ENCODE measurements at places on chromosomes 2 and 18.

- no peak for DNase-seq
Measured at GRCh38 chr18:49648326-49648725, 86.5 kb downstream of the LIPG start.

DNA sequence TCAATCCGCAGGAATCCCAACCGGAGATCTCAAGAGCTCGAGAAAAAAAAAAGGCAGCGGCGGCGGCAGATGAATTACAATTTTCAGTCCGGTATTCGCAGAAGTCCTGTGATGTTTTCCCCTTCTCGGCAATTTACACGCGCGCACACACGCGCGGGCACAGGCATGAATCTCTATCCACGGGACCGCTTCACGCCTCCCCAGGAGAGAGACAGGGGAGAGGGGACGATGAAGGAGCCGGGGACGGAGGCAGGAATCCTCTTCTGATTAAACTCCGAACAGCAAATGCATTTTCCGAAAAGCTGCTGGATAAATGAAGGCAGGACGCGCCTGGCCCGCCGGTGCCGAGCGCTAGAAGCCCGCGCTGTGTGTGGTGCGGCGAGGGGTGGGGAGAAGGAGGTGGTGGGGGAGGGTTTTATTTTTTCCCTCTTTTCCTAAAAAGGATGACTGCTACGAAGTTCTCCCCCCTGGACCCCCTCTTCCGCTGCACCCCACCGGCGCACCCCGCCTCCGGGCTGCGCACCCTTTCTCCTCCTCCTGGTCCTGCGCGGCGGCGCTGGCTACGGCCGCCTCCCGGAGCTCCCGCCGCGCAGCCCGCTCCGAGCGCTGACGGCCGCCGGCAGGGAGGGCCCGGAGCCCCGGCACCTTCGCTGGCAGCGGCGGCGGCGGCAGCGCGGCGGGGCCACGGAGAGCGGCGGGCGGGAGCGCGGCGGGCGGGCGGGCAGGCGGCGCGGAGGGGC, at the start of gene BCL2:
TSS of gene BCL2 (minus strand) at position 387 of the 740 bp plus-strand sequence.
- DNase-seq: peak; percentile 50

GRCh38 chr18:23186781-23187180, 51.5 kb downstream of the CABLES1 start:
- no peak for DNase-seq

GRCh38 chr2:31430439-31431165, 16.1 kb upstream of the XDH start:
- DNase-seq: no peak

- peak; percentile 37 for DNase-seq
Measured at GRCh38 chr2:113080134-113080533, 12.4 kb downstream of the IL1F10 start.

DNA sequence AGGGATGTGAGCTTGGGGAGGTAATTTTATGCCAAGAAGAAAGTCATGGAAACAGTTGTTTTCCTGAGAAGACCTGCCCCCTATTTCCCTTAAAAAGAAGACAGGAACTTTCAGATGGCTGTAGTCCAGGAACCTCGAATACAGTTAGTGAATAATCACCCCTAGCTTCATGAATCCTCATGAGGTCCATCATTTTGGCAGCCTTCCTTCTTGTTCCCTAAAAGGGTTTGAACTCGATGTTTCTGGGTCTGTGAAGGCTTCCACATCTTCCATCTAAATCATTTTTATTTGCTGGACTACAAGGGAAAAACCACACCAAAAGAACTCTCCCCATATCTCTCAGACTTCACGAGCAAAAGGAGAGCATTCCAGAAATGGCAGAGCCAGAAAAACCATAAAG, 290.8 kb downstream of the SLC4A3 start:
- DNase-seq: no peak

GRCh38 chr2:164066095-164066494, 330.3 kb upstream of the FIGN start:
- no peak for DNase-seq

GRCh38 chr2:218577482-218578220, 9.0 kb downstream of the CNOT9 start:
- DNase-seq: no peak

- DNase-seq: no peak
Measured at GRCh38 chr2:159793326-159793725, 4.7 kb downstream of the CD302 start.

DNA sequence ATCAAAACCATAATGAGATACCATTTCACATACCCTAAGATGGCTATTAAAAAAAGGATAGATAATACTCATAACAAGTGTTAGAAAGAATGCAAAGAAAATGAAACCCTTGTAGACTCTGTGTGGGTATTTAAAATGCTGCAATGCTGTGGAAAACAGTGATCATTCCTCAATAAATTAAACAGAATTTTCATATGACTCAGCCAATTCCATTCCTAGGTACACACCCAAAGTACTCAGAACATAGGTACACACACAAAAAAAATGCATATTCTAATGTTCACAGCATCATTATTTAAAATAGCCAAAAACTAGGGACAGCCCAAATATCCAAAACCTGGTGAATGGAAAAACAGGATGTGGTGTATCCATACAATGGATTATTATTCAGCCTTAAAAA, 502.3 kb downstream of the KCNJ3 start:
- no peak for DNase-seq

- DNase-seq: no peak
Measured at GRCh38 chr18:53887447-53887846, 337.0 kb downstream of the MBD2 start.

- no peak for DNase-seq
Measured at GRCh38 chr2:65329525-65329924, 101.9 kb downstream of the ACTR2 start.

DNA sequence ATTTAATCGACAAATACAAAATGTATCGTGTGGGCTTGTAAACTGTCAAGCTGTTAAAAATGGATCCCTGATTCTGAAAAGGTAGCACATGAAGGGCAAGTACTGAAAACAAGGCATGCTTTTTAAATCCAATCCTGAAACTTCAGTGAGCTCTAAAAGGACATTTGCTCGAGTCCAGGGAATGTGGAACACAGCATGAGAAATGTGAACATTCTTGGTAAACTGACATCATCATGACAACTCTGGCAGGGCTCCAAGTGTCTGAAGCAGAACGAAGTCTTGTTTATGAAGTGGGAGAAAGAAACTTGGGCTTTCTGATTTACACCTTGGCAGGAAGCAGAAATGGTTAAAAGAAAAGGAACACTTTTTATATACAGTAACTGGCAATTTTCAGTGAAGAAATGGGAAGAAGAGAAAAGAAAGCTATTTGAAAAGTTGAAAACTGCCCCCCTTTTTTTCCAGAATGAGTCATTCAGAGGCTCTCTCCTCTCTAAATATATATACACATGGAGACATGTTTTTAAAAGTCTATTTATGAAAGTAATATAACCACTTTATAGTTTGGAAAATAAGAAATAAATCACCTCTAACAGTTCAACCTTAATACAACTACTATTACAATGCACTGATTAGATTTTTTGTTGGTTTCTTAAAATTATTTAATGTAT, 120.8 kb downstream of the GAREM1 start:
- DNase-seq: no peak

DNA sequence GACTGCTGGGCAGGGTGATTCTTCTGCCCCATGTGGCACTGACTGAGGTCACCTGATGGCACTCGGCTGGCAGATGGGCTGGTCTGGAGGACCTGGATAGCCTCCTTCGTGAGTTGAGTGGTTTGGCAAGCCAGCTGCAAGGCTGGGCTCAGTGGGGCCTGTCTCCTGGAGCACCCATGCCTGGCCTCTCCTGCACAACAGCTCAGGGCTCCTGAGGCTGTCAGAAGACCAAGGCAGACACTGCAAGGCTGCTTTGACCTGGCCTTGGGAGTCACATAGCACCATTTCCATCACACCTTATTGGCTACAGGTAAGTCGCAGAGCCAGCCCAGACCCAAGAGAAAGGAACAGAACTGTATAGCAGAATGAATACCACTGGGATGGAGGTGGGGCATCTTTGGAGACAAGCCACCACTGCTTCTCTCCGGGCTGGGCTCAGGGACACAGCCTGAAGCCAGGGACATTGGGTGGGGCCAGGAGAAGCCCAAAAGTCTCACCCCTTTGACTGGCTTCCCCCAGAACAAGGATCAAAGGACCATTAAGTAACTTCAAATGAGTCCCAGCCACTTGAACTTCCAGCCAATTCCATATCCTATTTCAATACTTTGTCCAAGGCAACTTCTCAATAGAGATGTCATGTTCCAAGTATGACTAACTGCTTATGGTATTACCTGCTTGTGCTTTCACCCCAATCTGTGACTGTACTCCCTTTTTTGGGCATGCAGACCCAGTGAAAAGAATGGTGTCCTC, 156.3 kb downstream of the CABLES1 start:
- DNase-seq: no peak

DNA sequence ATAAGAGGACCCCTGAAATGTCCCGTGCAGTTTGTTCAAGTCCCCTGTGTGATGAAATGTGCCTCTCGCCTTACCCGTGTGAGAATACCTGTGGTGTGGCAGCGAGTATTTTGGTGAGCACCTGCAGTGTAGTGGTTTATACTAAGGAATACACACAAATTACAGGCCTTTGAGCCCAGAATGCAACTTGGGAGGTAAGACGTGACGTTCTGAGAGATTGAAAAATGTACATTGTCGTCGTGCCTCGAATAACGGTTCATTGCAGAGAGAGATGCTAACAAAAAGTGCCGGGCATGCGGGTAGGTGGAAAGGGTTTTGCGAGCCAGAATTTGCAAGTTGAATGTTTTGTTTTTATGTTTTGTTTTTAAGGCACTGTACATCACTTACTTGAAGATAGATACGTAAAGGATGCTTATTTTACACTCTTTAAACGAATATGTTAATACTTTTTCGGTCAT, 867 bp downstream of the RBBP8 start:
- no peak for DNase-seq

- no peak for DNase-seq
Measured at GRCh38 chr2:177325554-177325953, 61.0 kb upstream of the NFE2L2 start.

DNA sequence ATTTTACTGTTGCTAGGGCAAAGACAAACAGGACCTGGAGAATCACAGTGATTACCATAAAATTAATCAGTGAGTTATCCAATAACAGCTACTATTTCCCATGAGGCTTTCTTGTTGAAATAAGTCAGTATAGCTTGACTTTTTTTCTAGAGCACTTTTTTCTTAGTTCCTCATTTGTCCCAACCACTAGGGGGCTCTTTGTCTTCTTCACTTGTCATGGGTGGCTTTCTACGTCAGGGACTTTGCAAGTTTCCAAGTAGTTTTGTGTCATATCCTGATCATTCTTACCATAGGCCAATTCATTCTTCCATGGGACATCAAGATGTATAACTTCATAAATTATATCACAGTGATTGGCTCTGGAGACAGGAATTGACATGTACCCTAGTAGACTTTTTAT, 1019.6 kb upstream of the PIK3C3 start:
- DNase-seq: no peak

- no peak for DNase-seq
Measured at GRCh38 chr2:171583566-171583965, 61.3 kb downstream of the CYBRD1 start.

DNA sequence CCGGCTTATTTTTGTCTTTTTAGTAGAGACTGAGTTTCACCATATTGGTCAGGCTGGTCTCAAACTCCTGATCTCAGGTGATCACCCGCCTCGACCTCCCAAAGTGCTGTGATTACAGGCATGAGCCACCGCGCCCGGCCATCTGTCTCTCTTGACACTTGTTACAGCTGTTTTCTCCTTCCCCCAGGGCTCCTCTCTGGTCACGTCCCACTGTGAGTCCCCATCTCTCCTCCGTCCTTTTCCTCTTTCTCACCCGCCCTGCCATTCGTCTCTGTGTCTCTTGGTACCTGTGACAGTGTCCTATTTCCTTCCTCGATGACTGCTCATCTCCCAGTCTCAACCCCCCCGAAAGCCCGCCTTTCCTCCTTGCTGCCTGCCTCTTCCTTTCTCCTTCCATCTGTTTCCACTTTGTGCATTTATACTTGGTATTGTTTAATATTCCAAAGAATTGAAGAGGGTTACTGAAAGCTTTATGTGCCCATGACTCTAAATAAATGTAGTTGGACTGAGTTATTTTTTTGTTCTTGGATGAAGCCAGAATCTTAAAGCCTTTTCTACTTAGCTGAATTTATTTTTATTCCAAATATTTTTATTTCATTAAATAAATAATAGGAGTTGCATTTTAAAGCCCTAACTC, 241.5 kb downstream of the SH3RF3 start:
- no peak for DNase-seq

DNA sequence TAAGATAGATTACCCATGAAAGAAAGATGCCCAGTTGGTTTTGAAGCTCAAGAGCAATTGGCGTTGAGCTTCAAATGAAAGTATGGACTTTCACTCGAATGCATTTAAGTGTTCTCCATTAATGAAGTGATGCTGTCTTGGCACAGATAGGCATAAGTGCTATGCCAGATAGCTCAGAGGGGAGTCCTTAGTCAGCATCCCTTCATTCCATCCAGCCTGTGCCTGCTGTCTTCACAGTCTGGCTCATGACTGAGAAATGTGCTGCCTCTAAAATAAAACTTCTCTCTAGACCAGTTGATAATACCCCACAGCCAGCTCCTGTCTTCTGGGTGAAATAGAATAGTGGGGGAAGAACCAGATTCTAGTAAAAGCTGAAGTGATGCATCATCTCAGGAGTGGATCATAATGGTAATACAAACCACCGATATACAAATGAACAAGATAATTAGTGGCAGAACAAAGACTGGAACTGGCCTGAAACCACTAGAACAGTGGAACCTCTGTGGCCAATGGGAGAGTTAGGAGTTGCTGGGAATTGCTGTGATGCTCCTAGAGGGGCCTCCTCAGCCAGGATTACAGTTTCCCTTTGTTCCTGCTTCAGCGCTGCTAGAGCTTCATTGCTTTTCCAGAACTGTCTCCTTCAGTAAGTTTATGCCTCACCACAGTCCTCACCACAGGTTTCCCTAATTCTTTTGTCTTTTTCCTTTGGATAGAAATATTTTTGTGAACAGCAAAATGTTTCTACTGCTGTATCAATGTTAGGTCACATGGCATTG, 359.3 kb downstream of the KIAA1328 start:
- DNase-seq: no peak

DNA sequence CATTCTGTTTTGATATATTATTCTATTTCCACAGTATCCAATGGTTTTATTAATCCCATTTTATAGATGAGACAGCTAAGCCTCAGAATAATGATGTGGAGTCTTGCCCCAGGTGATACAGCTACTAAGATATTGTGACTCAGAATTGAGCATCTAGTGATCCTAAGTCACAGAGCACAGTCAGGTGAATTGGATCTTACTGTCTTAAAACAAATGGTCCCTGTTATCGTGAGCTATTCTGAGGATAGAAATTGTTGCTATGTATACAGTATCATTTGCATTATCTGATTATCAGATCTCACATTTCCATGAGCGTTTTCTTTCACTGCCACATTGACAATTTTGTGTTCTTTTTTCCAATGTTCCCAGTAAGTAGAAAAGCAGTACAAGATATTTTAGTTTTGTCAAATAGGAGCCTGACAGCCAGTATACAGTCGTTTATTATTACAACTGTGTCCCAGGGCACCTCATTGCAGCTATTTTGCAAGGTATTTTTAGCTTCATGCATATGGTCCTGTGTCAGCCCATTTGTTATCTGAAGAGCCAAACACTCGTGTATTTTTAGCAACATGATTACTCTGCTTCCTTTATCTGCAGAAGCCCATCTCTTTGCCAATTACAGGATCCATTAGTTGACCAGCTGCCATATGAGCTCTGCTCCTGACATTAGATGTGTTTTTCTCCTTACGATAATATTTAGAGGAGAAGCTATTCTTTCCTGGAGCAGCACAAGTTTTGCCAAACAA, 25.1 kb upstream of the SGPP2 start:
- DNase-seq: no peak
